ENCODE measurements at places on chromosomes 7 and 10.

DNA sequence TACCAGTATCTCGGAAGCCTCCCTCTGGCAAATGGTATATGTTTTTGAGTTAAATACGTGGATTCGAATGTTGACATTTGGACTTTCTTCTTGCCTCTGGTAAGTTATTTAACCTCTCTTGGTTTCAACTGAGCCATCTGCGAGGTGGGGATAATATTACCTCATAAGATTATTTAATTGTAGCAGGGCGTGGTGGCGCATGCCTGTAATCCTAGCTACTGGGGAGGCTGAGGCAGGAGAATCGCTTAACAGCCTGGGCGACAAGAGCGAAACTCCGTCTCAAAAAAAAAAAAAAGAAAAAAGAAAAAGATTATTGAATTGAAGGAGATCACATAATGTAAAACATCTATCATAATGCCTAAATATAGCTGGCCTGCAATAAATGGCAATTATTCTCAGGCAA, 396 bp upstream of the TAF5 start:
- DNase-seq = no peak

DNA sequence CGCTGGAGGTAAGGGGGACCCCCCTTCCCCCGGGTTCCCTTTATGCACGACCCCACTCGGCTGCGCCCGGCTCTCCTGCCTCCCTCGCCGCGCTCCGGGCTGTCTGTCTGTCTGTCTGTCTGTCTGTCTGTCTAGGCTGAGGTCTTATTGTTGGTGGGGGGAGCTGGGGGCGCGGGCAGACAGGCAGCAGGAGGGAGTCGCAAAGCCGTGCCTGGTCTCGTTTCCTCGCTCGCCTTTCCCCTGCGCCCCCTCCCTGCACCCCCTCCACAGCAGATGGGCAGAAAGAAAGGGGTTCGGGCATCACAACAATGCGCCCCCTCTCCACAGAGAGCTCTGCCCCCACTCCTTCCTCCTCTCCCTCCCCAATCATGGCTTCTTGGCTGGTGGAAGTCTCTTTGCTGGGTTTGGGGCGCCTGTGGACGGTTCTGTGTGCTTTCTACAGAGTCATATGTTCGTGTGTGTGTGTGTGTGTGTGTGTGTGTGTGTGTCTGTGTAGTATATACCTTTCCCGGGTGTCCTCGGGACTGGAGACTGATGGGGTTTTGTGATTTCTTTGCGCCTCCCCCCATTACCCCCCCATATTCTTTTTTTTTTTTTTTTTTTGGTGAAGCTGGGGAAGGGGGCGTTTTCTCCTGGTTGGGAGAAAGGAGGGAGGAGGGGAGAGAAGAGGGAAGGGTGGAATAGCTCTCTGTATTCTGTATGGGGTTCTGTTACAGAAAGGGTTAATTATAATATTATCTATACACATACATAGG, 1.9 kb downstream of the AUTS2 start:
- DNase-seq = no peak

- no peak for DNase-seq
Measured at GRCh38 chr7:74297516-74298233, 8.5 kb downstream of the CLIP2 start.

GRCh38 chr7:113878394-113878992, 40.3 kb downstream of the PPP1R3A start:
- no peak for DNase-seq

DNA sequence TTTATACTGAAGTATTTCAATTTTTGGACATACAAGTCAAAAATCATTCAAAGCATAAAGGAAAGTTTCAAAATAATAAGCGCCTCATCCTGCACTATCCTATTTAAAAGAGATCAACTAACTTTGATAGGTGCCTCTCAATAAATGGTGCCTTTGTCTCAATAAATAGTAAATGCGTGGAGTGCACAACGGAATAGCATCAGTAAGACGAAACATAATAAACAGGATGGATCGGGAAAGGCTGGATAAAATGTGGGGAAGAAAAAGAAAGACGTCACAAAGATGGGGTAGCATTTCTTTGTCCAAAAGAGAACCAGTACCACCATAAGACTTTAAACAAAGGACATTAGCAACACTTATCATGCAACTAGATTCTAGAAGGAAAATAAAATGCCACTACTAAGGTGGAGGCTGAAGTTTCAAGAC, 571 bp upstream of the PRKAR2B start:
- no peak for DNase-seq

DNA sequence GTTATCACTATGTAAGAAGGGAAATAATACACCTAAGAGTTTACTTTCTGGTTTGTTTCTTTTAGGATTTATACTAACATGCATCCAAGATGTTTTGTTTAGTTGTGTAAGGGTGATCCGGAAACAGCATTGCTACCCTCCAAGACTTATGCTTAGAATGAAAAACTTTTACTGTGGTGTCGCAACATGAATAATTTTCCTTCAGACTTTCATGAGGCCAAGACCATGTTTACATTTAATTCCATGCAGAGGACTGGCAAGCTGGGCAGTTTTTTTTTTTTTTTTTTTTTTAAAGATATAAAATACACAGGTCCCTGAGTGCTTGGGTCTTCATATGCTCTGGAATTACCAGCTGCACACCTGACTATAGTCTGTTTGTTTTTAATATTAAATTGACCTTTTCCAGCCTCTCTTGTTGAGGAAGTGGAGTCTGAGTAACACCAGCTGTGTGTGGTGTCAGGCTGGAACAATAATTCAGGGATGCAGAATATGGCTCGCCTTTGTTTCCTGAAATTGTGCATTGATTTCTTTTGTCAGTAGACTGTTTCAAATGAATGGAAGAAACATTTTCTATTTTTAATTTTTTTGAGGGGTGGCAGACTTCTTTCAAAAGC, 81.7 kb downstream of the ST7 start:
- no peak for DNase-seq

GRCh38 chr10:7928536-7928935, 110.2 kb downstream of the TAF3 start:
- no peak for DNase-seq
